ENCODE measurements at places on chromosomes 2 and 18.

DNA sequence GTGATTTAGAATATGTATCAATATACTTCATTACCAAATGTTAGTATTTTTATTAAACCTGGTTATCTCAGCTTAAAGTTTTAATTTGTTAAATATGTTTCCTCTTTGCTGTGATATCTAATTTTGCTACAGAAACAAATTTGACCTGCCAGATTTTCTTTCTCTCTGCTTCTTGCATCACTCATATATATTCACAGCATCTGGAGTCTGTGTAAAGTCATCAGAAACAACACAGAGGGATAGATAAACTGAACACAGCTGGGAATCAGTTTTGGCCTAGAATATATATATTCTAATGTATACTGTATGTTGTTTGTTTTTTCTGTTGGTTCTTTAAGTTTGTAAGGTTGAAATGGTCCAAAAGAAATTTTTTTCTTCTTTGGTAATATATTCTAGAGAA is 8.5 kb downstream of the PSMD14 start:
- DNase-seq = no peak

GRCh38 chr2:100292022-100292580 is 30.2 kb downstream of the LONRF2 start:
- DNase-seq = peak; percentile 61

- DNase-seq = no peak
Observed at GRCh38 chr2:191533693-191534180, 144.2 kb upstream of the NABP1 start.

- DNase-seq = no peak
Observed at GRCh38 chr18:46706968-46707367, 49.9 kb downstream of the ST8SIA5 start.

- no peak for DNase-seq
Observed at GRCh38 chr2:158743466-158743865, 51.7 kb upstream of the DAPL1 start.

DNA sequence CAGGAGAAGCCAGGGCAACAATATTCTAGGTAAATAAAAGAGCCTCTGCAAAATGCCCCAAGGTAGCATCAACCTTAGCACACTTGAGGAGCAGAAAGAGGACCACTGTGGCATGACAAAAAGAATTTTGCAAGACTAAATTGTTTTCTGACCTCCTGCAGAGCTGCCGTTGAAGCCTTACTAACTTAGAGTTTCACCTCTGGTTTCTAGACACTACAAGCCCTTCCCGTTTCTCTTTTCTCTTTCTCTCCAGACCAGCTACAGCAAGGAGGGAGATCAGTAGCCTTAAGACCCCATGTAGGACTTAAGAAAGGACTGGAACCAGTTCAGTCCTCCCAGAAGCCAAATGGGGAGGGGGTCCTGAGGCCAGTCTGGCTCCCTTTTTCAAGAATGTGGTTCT is 73.3 kb upstream of the SP3 start:
- no peak for DNase-seq

GRCh38 chr2:138252587-138252986 is 249.0 kb upstream of the SPOPL start:
- no peak for DNase-seq

DNA sequence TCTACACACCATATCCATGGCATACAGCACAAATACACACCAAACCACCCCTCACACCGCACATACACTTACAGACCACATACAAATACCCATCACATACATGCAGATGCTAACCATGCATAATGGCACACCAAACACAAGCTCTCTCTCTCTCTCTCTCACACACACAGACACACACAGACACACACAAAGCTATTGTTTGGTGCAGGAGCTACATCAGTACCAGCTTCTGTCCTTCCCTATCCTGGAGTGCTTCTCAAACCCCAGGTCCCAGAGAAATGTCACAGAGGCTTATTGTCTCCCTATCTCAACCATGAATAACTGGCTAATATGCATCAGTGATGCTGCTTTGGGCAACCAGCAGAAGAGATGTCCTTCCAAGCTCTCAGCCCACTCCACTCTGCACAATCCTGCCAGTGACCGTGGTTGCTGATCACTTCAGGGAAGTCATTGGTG is 36.5 kb upstream of the ST3GAL5 start:
- DNase-seq = no peak

GRCh38 chr2:113284476-113284875 is 5.8 kb upstream of the PAX8 start:
- DNase-seq = no peak

- DNase-seq = no peak
Observed at GRCh38 chr18:74942319-74942910, 266.5 kb downstream of the PTGR3 start.

DNA sequence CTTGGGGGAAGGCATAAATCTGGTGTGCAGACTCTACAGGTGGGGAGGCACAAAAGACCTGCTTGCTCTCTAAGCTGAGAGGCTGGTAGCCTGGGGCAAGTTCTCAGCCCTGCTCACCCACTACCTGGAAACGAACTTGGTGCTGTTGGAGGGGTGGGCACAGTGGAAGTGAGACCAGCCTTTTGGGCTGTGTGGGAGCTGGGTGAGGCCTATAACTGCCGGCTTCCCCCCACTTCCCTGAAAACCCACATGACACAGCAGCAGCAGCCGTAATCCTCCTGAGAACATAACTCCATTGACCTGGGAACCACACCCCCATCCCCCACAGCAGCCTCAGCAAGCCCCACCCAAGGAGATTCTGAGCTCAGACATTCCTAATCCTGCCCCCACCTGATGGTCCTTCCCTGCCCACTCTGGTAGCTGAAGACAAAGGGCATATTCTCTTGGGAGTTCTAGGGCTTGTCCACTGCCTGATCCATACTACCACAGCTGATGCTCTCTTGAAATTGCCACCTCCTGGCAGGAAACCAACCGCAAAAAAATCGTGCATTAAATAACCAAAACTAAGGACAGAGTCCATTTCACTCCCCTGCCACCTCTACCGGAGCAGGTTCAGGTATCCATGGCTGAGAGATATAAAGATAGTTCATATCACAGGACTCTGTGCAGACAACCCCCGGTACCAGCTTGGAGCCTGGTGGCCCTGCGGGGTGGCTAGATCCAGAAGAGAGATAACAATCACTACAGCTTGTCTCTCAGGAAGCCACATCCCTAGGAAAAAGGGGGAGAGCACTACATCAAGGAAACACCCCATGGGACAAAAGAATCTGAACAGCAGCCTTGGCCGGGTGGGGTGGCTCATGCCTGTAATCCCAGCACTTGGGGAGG is 178.1 kb downstream of the NDUFA10 start:
- DNase-seq = no peak

DNA sequence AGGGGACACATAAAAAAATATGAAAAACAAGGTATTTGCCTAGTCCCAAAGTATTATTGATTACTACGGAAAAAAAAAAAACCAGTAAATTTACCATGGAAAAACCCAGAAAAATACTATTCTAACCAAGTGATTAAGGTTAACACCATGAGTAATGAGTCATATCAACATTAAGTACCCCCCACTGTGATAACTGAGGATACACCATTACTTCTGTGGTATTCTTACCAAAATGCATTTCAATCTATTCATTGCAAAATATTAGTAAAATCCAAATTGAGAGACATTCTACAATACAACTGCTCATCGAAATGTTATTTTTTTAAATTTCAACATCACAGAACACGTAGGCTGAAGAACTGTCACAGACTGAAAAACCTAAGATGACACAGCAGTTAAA is 669.8 kb downstream of the ZEB2 start:
- no peak for DNase-seq

- DNase-seq = no peak
Observed at GRCh38 chr18:69567813-69568488, 167.3 kb downstream of the DOK6 start.

GRCh38 chr2:218877331-218877730 is 3.3 kb upstream of the WNT10A start:
- no peak for DNase-seq

All from retinal pigment epithelial cell (primary cell).